ENCODE measurements at places on chromosomes 13 and 19.

GRCh38 chr13:21427741-21428140 lies 31.4 kb downstream of the ZDHHC20 start:
- DNase-seq, result no peak

GRCh38 chr19:36604656-36605100 lies 435 bp upstream of the ZNF382 start:
- DNase-seq, result peak; percentile 90

GRCh38 chr19:32708457-32708856 lies 11.1 kb upstream of the TDRD12 start:
- peak; percentile 9 for DNase-seq

- DNase-seq, result no peak
Observed at GRCh38 chr13:74767050-74767449, 632.8 kb upstream of the KLF12 start.

DNA sequence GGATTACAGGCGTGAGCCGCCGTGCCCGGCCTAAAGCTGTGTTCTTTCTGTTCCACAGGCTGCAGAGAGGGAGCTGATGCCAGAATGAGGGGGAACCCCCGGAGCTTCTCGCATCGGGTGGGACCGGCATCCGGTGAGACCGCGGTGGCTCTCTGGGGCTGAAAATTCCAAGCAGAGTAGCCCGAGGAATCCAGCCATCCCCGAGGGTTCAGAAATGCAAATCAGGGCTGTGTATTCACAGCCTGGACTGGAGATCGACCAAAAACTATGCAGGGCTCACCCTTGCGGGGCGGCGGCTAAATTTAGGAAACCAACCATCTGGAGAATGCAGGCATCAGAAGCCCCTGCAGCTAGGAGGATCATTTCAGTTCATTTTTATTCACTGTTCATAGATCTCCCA lies 99.2 kb downstream of the GNG7 start:
- DNase-seq, result no peak

Data from CD4-positive, alpha-beta T cell treated with Interleukin-4 for 1 hour (primary cell).